ENCODE measurements at places on chromosomes 3 and 15.

DNA sequence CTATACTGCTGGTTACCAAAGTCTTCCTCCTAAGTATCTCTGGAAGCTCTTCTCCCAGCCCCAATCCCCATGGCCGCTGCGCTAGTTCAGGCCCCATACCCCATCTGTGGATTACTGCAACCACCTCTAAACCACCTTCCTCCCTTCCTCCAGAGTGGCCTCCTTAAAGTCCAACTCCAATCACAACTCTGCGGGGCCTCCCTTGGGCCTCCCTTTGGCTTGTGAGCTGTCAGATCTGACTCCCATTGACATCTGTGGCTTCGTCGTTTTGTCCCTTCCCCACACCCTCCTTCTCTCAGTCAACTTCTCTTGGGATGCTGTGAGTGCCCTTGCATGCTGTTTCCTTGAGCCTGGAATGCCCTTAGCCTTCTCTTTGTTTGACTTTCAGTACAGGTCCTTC, 9.3 kb upstream of the HRH1 start:
- DNase-seq: no peak

DNA sequence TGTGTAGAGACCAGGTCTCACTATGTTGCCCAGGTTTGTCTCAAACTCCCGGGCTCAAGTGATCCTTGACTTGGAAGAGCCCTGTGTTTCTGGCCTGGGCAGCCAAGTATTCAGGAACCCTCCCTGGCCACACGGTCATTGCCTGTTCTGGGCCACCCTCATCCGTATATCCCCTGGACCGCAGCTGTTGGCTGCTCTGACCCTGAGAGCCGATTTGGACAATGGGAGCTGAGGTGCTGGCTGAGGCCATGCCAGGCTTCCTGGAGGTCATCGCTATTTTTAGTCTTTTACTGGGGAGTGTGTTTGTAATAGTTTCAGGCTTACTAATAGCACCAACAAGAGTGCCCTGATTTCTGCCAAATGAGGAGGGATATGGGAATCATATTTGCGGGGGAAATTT, 60.7 kb downstream of the ADAMTS7 start:
- no peak for DNase-seq

DNA sequence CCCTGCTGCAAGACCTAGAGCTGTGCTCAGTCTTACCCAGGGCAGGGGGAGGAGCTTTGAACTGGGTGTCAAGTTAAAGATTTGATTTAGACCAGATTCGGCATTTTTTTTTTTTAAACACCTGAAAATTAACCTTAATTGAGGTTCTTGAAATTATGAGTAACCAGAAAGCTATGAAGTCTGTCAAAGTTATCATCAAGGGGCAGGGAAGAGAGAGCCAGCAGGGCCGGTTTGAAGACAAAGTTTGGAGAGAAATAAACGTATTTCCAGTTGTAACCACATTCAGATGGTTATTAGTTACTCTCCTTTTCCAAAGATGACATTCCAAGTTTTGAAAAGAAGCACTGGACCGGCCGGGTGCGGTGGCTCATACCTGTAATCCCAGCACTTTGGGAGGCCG, 12.0 kb downstream of the TMEM266 start:
- no peak for DNase-seq

DNA sequence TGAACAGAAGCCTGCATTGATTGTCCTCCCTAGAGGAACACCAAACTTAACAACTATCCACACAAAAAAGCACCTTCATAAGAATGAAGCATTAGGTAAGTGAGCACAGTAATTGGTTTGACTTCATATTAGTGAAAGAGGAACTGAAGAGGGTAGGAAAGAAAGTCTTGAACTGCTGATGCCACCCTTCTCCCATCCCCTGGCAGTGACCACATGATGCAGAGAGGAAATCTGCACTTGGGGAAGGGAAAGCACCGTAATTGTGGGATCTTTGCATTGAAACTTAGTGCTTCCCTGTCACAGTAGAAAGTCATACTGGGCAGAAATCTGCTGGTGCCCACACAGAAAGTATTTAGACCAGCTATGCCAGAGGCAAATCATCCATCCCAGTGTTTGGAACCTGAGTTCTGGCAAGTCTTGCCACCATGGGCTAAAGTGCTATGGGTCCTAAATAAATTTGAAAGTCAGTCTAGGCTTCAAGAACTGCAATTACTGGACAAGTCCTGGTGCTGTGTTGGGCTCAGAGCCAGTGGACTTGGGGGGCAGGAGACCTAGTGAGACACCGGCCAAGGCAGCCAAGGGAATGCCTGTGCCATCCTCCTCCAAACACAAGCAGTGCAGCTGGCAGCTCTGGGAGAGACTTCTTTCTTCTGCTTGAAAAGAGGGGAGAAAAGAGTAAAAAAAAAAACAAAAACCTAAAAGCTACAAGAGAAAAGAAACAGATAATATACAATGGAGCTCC, 63.6 kb downstream of the SLC15A2 start:
- no peak for DNase-seq

GRCh38 chr15:47673232-47673761, 44.0 kb upstream of the SEMA6D start:
- DNase-seq: no peak

- no peak for DNase-seq
Observed at GRCh38 chr3:5498981-5499380, 311.5 kb downstream of the EDEM1 start.

DNA sequence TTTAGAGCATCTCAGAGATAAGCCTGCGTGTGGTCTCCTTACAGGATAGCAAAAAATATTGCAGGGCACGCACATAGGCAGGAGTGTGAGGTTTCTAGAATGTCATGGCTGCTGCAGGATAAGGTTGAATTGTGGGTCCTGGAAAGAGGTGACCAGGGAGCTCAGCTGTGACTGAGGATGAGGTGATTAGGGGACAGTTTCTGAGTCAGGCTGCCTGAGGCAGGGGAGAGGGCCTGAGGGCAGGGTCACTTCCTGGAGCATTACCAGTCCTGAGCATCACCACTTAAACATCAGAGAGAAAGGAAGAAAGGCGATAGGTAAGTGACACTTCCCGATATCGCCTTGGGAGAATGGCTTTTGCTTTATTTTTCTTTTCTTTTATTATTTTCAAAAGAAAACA, 813.8 kb downstream of the TUSC7 start:
- DNase-seq: no peak

- peak; percentile 43 for DNase-seq
Observed at GRCh38 chr3:145094355-145094941, 1066.5 kb downstream of the PLOD2 start.

DNA sequence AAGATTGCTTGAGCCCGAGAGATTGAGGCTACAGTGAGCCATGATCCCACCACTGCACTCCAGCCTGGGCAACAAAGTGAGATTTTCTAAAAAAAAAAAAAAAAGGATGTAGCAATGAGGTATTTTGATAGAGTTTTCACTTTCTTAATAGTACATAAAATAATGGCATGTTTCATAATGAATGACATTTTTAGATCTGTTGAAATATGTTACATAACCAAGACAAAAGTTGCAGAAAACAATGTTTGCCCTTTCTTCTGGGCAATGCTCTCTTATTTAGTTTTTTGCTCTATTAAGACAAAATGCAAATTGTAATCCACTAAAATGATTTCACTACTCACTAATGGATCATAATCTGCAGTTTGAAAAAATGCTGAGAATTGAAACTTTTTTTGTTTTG, 4.4 kb upstream of the MAPK6 start:
- DNase-seq: no peak

DNA sequence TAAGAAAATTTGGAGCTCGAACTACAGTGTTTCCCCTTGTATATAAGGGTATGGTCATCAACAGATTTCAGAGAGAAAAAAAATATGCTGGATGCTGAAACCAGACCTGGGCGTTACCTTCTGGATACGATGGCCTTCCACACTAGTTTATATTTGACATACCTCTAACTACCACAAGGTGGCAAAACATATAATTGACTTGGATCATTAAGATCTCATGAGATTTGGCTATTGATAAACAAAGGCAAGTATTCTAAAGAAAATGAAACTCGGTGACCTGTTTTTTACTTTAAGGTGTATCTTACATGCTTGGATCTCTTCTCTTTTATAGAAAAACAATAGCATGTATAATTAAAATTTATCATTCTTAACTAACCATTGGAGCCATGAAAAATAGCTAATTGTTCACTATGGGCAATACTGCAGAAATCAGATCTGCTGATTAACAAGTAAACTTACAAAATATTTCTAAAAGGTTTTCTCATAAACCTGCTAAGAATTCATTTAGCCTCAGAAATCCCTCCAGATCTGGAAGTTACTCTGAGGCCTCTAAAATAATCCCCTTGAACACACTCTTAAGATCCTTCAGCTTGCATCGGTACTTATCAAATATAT, 300.6 kb upstream of the KCNH8 start:
- DNase-seq: peak; percentile 19

GRCh38 chr3:163879172-163879571, 1199.1 kb downstream of the SI start:
- DNase-seq: no peak

- DNase-seq: no peak
Observed at GRCh38 chr3:5151586-5151985, 29.5 kb downstream of the ARL8B start.

DNA sequence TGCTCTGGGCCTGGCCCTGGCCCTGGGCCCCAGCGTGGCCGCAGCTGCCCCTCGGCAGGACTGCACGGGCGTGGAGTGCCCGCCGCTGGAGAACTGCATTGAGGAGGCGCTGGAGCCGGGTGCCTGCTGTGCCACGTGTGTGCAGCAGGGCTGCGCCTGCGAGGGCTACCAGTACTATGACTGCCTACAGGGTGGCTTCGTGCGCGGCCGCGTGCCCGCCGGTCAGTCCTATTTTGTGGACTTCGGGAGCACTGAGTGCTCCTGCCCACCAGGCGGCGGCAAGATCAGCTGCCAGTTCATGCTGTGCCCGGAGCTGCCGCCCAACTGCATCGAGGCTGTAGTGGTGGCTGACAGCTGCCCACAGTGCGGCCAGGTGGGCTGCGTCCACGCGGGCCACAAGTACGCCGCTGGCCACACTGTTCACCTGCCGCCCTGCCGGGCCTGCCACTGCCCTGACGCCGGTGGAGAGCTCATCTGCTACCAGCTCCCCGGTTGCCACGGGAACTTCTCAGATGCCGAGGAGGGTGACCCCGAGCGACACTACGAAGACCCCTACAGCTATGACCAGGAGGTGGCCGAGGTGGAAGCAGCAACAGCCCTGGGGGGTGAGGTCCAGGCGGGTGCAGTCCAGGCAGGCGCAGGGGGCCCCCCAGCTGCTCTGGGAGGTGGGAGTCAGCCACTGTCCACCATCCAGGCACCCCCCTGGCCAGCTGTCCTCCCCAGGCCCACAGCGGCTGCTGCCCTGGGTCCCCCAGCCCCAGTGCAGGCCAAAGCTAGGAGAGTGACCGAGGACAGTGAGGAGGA, 21.7 kb downstream of the FBLN2 start:
- no peak for DNase-seq

DNA sequence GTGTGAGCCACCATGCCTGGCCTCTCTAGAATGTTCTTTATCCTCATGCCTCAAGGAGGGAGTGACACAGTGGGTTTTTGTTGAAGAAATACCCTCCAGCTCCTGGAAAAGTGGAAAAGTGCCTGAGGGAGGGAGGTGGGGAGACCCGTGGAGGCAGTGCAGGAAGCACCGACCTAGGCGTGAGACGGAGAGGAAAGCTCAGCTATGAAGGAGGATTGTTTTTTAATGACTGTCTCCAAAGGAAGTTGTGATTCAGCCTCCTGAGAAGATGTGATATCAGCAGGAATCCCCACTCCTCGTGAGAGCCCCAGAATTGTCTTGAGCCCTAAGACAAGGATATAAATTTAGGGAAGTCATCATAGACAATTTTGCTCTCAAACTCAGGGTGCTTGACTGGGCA, 21.7 kb downstream of the RPLP1 start:
- DNase-seq: no peak

- no peak for DNase-seq
Observed at GRCh38 chr3:114242947-114243346, 5.6 kb upstream of the ZNF80 start.

DNA sequence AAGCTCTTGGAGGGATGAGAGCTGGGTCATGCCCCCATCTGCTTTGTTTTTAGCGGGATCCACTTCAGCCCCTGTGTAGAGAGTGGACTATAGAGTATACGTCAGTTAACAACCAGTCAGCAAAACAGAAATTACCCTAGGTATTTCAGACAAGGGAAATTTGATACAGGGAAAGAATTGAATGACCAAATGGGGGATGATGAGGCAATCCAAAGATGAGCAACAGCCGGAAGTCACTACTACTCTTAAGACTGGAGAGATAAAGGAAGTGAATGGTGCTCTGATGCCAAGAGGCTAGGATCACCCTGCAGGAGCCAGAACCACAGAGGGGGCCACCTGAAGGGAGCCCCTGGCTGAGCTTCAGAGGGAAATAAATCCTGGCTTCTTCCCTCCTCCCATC, 1.7 kb upstream of the GPR62 start:
- no peak for DNase-seq

DNA sequence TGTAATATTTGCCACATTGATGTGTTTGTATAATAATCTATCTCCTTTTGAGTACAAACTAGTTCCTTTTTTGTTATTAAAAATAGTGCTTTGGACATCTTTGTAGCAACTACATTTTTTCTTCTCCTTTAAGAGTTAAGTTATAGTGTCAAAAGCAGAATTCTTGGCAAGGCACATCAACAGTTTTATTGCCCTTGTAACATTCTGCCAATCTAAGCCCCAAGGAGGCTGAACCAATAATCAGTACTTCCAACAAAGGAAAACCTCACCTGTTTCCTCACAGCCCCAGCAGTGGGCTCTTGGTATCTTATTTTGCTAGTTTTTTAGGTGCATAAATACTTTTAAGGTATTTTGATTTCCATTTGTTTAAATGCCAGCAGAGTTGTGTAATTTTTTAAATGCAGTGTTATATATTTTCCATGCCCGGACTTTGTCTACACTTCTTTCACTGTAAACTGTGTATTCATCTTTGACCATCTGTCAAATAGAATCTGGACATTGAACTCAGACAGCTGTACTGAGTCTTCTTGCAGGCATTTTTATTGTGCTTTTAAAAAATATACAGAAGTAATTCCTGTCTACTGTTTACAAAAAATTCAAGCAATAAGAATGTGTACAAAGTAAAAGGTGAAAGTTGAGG, 101.0 kb downstream of the MYLK start:
- DNase-seq: no peak

GRCh38 chr3:115500795-115501194, 122.5 kb upstream of the GAP43 start:
- DNase-seq: no peak

DNA sequence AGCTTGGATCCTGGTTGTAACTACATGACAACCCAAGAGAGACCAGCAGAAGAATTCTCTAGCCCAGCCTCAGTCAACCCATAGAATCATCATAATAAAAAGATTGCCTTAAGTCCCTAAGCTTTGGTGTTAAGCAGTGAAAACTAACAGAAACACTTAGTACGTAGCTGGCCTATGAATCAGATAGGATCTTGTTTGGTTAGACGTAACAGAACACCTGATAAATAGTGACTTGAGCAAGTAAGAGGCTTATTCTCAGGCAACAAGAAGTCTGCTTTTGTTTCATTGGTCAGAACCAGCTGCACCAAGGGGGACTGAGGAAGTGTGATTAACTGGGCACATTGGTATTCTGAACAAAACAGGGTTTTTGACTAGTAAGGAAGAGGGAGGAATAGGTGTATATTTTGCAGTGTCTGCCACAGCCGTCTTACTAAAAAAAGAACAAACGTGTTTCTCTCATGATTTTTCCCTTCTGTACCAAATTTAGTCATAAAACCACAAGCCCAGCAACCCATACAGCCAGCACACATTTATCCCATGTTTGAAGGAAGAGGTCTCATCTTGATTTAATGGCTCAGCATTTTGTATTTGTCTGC, 53.3 kb upstream of the GLCE start:
- no peak for DNase-seq

- DNase-seq: no peak
Observed at GRCh38 chr15:90762109-90762508, 45.0 kb downstream of the BLM start.

- DNase-seq: no peak
Observed at GRCh38 chr15:80107774-80108173, 45.0 kb upstream of the FAH start.

GRCh38 chr3:110243081-110243480, 828.5 kb upstream of the NECTIN3 start:
- no peak for DNase-seq

Data from ACHN (cell line).